T-helper 9 cell (primary cell): ENCODE measurements at places on chromosomes 3 and 15.

DNA sequence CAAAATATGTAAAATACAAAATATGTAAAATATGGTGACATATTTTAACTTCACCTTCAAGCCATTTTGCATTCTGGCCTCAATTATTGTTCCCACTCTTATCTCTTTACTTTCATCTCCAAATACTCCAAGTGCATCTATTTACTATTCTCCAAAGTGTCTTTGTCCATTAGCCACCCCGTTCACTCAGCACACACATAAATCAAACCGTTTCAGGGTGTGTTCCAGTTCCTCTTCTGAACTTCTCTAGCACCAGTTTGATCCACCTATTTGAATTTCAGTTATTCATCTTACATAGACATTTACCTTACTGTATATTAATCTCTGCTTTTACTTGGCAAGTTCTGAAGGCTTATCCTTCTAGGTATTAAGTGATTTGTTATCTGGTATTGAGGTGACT lies 45.1 kb downstream of the SGO1 start:
- no peak for DNase-seq

DNA sequence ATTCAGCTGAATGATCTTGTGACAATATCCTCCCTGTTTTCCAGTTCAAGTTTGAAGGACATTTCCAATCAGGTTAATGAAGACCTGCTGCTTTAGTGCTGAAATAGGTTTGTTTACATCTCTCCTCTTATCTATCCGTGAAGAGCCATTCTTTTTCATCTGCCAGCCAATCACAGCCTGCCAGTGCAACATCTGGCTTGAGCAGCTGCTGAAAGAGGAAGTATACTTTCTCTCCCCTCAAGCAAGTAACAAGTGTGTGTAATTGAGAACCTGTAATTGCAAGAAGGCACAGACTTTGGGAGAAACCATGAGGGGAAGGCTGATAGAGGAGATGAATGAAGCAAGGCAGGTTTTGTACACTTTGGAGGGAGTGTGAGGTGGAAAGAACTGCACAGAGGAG lies 404.3 kb downstream of the AGBL1 start:
- no peak for DNase-seq

- no peak for DNase-seq
These were observed 201.7 kb downstream of the GAP43 start for GRCh38 chr3:115825046-115825445.

- no peak for DNase-seq
These were observed 20.0 kb upstream of the CRABP1 start for GRCh38 chr15:78320183-78320582.

- no peak for DNase-seq
These were observed 41.1 kb upstream of the AP3B2 start for GRCh38 chr15:82750831-82751180.

GRCh38 chr15:29840926-29841325 lies 18.7 kb upstream of the TJP1 start:
- no peak for DNase-seq

DNA sequence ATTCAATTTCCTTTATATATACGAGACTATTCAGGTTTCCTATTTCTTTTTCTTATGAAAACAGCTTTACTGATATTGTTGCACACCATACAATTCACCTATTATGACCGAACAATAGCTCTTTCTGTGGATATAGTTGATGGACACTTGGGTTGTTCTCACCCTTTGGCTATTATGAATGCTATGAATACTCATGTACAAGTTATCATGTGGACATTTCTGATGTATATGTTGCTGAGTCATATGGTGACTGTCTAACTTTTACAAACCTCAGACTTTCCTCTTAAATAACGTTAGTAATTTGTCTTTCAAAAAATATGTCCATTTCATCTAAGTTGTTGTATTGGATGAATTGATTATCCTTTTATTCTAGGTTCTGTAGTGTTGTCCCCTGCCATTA lies 15.7 kb upstream of the USF3 start:
- DNase-seq = no peak

- no peak for DNase-seq
These were observed 7.3 kb upstream of the BCL2A1 start for GRCh38 chr15:79978260-79978654.

GRCh38 chr3:122084799-122085198 lies 29.6 kb downstream of the CD86 start:
- DNase-seq = no peak

DNA sequence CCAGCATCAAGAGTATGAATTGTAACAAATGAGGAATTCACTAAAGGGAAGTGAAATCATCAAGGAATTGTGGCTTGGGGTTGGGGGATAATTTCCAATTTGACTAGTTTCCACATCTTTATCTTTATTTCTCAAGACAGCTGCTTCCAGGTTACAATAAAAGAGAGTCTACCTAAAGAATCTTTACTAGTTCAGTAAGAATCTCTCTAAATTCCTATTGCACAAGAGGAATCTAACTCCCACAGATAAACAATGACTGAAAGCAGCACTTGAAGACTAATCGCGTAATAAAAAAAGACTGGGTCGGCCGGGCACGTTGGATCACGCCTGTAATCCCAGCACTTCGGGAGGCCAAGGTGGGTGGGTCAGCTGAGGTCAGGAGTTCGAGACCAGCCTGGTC lies 194.4 kb downstream of the KBTBD8 start:
- no peak for DNase-seq

GRCh38 chr3:10744098-10744465 lies 71.9 kb upstream of the SLC6A11 start:
- no peak for DNase-seq
